ENCODE measurements at places on chromosomes 4 and X.

GRCh38 chr4:76216975-76217814, 3.6 kb upstream of the SCARB2 start:
- no peaks in the 10 kb centered on the region for H3K36me3 ChIP-seq
- DNase-seq = no peak
- H3K27me3 ChIP-seq = no peaks in the 10 kb centered on the region
- no peak overlapping the region for H3K27ac ChIP-seq

GRCh38 chrX:115894087-115894486, 276.5 kb upstream of the AGTR2 start:
- DNase-seq = no peak
- no peak overlapping the region for H3K4me3 ChIP-seq
- H3K4me1 ChIP-seq = no peaks in the 10 kb centered on the region
- no peaks in the 10 kb centered on the region for H3K27me3 ChIP-seq
- H3K27ac ChIP-seq = no peak overlapping the region
- H3K36me3 ChIP-seq = no peaks in the 10 kb centered on the region

DNA sequence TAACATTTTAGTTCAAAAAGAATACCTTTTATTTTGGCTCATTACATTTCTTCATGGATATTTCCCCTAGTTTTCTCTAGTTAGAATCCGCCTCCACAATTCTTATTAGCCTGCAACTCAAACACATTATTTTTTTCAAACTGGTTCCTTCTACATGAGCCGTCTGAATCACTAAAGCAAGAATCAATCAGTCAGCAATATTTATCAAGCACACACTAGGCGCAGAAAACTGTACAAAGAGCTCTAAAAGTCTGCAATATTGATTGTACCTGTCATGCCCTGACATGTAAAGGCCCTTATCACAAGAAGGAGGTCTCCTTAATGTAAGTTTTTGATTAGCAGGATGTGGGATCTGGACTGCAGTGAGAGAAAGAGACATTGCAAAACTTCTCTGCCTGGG, 94.8 kb upstream of the CENPE start:
- no peak for DNase-seq
- peaks cover 2% of the 10 kb centered on the region for H3K27me3 ChIP-seq
- H3K27ac ChIP-seq = no peak overlapping the region
- no peak overlapping the region for H3K4me3 ChIP-seq

- H3K36me3 ChIP-seq = peaks cover 11% of the 10 kb centered on the region
- H3K27ac ChIP-seq = no peak overlapping the region
- H3K27me3 ChIP-seq = no peaks in the 10 kb centered on the region
- DNase-seq = no peak
- H3K4me1 ChIP-seq = peaks cover 7% of the 10 kb centered on the region
These were observed 70.9 kb upstream of the FAM9C start for GRCh38 chrX:13115146-13115855.

DNA sequence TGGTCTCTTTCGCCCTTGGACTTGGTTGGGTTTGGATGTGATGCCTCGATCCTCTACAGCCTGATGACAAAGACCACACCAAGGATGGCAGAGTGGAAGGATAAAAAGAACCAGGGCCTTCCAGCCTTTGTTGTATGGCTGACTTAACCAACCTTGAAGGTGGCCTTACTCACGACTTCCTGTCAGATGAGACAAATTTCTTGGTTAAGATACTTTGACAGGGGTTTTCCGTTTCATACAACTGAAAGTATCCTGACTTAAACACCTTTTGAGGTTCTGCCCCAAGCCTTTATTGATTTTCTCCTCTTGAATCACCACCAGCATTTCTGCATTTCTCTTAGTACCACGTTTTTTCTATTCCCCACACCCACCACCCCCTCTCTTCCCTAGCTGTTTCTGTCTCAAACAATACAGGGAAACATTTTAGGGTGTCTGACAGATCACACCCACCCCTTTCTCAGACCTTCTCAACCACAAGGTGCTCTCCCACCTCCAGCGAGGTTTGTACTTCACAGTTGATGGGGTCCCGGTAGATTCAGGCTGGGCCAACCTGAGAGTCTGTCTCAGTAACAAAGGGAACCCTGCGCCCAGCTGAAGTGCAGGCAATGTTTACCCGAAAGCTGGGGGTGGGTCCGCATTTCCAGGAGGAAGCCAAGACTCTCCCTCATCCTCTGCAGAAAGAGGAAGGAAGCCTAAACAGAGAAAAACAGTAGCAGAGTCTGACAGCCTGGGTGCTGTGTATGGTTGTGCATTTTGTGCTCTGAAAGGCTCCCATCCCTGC, 5.0 kb upstream of the TSPAN5 start:
- H3K27ac ChIP-seq = peak overlapping the region; percentile 97
- H3K27me3 ChIP-seq = no peaks in the 10 kb centered on the region
- H3K4me1 ChIP-seq = peaks cover 51% of the 10 kb centered on the region
- H3K4me3 ChIP-seq = peak overlapping the region; percentile 42

DNA sequence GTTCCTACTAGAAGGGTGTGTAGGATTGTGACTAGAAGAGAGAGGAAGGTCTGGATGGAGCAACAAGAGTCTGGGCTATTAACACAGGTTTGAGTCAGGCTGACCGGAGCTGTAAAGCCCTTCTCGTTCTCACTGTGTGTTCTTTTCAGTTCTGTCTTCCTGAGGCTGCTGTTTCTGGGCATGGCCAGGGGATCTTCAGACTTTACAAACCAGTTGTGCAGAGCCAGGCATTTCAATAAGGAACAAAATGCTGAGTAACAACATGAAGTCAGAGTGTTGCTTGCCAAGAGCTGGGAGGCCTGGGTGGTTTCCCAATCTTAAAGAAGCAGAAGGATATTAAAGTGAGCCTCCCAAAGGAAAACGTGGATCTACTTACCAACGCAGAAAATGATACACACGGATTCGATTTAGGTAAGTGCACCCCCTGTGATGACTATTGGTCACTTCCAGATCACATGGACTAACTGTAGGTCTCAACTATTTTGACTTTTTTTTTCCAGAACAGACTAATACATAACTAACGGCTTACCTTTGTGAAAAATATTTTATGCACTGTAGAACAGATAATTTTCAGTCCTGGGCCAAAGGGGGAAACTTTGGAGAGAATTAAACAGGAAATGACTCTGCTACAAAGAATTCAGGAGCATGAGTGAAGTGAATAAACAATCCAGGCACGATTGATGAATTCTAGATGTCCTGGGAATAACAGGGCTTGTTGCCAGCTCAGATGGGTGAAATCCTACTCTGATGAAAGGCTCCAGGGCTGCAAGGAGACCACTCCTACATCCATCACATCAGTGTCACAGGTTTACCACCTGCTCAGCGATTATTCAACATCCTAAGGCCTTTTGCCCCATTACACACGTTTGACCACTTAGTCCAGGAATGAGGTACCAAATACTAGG, 94.5 kb downstream of the ANXA3 start:
- H3K27ac ChIP-seq = no peak overlapping the region
- peaks cover 15% of the 10 kb centered on the region for H3K4me1 ChIP-seq
- no peak for DNase-seq
- no peak overlapping the region for H3K4me3 ChIP-seq
- H3K36me3 ChIP-seq = no peaks in the 10 kb centered on the region

- no peak for DNase-seq
- H3K36me3 ChIP-seq = no peaks in the 10 kb centered on the region
- no peak overlapping the region for H3K4me3 ChIP-seq
- H3K27ac ChIP-seq = no peak overlapping the region
These were observed 91.5 kb downstream of the PPP2R2C start for GRCh38 chr4:6380746-6381410.

GRCh38 chrX:44889824-44890223, 16.8 kb downstream of the KDM6A start:
- DNase-seq = no peak
- peaks cover 12% of the 10 kb centered on the region for H3K36me3 ChIP-seq
- H3K27me3 ChIP-seq = no peaks in the 10 kb centered on the region
- H3K4me3 ChIP-seq = no peak overlapping the region
- peaks cover 10% of the 10 kb centered on the region for H3K4me1 ChIP-seq

DNA sequence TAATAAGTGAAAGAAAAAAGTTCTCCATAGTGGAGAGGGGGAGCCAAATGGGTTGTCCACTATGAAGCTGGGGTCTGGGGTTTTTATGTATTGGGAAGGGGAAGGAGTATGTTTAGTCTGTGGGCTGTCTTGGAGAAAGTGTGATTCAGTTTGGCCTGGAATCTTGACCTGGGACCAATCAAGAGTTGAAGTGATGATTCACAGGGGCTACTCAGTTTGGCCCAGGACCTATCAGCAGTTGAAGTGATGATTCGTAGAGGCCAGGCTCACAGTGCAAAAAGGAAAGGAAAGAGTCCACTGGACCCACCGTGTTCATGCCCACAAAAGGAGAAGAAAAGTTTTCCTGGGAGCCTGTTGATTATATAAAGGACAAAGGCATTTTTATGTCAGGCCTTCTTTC, 47.3 kb upstream of the RAB9B start:
- no peaks in the 10 kb centered on the region for H3K36me3 ChIP-seq

GRCh38 chr4:189613207-189613606, 327.5 kb upstream of the FRG1 start:
- no peak overlapping the region for H3K4me3 ChIP-seq
- H3K27me3 ChIP-seq = no peaks in the 10 kb centered on the region
- H3K4me1 ChIP-seq = no peaks in the 10 kb centered on the region
- H3K27ac ChIP-seq = no peak overlapping the region

- DNase-seq = peak; percentile 67
- H3K36me3 ChIP-seq = no peaks in the 10 kb centered on the region
- H3K4me3 ChIP-seq = no peak overlapping the region
- peaks cover 10% of the 10 kb centered on the region for H3K27me3 ChIP-seq
- no peaks in the 10 kb centered on the region for H3K4me1 ChIP-seq
These were observed 21.0 kb upstream of the DCTD start for GRCh38 chr4:182938205-182938645.

GRCh38 chr4:139735381-139736273, 70.0 kb downstream of the MGST2 start:
- peaks cover 12% of the 10 kb centered on the region for H3K4me1 ChIP-seq
- DNase-seq = no peak
- no peaks in the 10 kb centered on the region for H3K36me3 ChIP-seq
- H3K27ac ChIP-seq = no peak overlapping the region
- peaks cover 50% of the 10 kb centered on the region for H3K27me3 ChIP-seq

DNA sequence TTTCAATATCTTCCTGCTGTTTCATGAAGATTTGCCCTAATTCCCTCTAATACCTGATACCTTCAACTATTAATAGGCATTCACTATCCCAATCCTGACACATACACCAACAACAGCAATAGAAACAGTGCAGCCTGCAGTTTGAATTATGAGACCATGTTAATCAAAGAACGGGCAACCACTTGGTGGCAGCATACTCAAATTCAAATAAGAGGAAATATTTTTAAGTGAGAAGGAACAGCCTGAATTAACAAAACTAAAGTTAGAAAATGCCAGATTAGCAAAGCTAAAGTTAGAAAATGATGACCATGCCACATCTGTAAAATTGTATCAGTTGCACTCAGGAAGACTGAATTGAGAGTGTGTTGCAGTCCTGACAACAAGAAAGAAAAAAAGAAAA, 204.9 kb downstream of the SMARCA1 start:
- H3K4me1 ChIP-seq = no peaks in the 10 kb centered on the region
- H3K36me3 ChIP-seq = no peaks in the 10 kb centered on the region
- no peak overlapping the region for H3K27ac ChIP-seq
- H3K4me3 ChIP-seq = no peak overlapping the region
- DNase-seq = no peak
- no peaks in the 10 kb centered on the region for H3K27me3 ChIP-seq

GRCh38 chr4:120916937-120917336, 5.6 kb downstream of the PRDM5 start:
- no peak overlapping the region for H3K27ac ChIP-seq
- no peak overlapping the region for H3K4me3 ChIP-seq
- H3K4me1 ChIP-seq = peaks cover 5% of the 10 kb centered on the region
- DNase-seq = no peak
- H3K36me3 ChIP-seq = peaks cover 4% of the 10 kb centered on the region
- peaks cover 37% of the 10 kb centered on the region for H3K27me3 ChIP-seq

DNA sequence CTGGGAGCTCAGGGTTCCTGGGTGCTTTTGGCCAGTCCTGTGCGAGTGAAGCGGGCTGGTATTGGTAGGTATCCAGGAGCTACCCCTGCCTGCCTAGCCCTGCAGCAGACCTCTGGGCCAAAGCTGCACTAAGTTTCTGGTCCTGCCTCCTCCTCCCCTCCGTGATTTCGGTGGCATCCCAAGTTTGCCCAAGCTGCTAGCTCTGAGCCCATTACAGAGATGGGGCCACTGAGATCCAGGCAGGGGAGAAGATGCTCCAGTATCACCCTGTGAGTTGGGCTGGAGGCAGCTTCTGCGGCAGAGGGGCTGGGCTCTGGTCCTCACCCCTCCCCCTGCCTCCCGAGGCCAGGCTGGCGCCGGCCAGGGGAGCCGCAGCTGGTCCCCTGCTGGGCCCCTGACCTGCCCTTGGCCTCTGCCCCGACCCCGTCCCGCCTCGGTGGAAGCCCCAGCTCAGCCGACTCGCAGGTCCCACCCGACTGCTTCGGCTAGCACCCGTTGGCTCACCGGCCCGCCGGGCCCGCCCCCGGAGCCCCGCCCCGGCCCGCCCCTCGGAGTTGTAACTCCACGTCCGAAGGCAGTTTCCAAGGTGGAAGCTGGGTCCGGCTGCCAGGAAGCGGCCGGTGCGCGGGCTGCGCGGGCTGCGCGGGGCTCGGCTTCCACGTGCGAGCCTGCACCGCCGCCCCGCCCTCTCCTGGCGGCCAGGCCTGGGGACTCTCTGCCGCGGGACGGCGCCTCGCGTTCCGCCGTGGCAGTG, at the start of gene DUSP9:
Gene DUSP9, plus strand, starts transcription at position 584 of the 754 bp plus-strand sequence. CDS start 751 bp downstream, outside the sequence.
- peaks cover 7% of the 10 kb centered on the region for H3K4me1 ChIP-seq
- H3K27me3 ChIP-seq = peaks cover 39% of the 10 kb centered on the region
- DNase-seq = no peak
- no peak within 1 kb of the TSS for H3K4me3 ChIP-seq
- no peak within 1 kb of the TSS for H3K27ac ChIP-seq

DNA sequence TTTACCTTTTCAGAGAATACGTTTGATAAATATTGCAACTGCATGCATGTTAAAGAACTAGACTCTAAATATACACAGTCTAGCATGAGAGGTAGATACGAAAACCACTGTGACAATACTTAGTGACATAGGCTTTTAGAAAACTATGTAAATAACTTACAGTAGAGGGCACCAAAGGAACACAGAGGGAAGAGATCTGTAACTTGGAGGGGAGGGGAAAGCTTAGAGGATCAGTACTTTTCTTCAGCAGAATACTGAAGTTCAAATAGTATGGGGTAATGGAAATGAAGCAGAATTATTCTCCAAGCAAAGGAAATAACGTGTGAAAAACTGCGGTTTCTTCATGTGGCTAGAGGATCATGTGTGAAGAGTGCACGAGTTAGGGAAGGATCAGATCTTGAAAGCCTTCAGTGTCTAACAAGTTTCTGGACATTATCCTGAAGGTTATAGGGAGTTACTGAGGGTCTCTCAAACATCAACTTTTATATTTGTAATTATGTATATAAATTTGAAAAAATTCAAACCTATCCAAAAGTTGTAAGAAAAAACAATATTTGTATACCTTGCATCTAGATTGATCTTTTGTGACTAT, 264.3 kb downstream of the NPFFR2 start:
- DNase-seq = no peak
- no peak overlapping the region for H3K4me3 ChIP-seq
- no peak overlapping the region for H3K27ac ChIP-seq
- H3K36me3 ChIP-seq = no peaks in the 10 kb centered on the region
- peaks cover 9% of the 10 kb centered on the region for H3K27me3 ChIP-seq
- H3K4me1 ChIP-seq = no peaks in the 10 kb centered on the region

All from activated CD4-positive, alpha-beta memory T cell treated with anti-CD3 and anti-CD28 coated beads, Interleukin-2, amount 10 ng/mL, durations not matched to agents 7 days and 5 days (primary cell).